ENCODE measurements at places on chromosomes 5 and 9. TPM values are rescaled to one million over a fixed set of nuclear protein-coding genes. Genes with fewer than 3 reads are reported as not detected.

Gene STKLD1
- total RNA-seq: 1.6 TPM

Gene EGFLAM
- total RNA-seq: 2.4 TPM

Gene LAMC3
- total RNA-seq: 26.4 TPM

Gene PCDHB12
- total RNA-seq: 1.7 TPM

Gene CYLC2
- not detected for total RNA-seq

Gene SH3RF2
- 11.5 TPM for total RNA-seq

Gene C5orf58
- total RNA-seq: not detected

Gene THBS4
- total RNA-seq: 2.9 TPM

Gene GFRA3
- 0.53 TPM for total RNA-seq

DNA sequence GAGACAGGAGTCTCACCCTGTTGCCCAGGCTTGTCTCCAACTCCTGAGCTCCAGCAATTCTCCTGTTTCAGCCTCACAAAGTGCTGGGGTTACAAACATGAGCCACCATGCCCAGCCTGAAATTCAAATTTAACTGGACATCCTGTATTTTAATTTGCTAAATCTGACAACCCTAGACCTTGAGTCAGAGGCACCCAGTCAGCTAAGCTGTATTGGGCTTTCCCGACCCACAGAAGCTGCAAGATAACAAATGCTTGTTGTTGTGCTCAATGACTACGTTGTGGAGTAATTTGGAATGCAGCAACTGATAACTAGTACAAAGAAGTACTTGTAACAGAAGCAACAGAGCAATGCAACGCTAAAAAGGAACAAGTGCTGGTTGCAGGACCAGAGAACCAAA is 533.1 kb downstream of the NTRK2 start:
- H3K27ac ChIP-seq: no peak overlapping the region
- H3K4me3 ChIP-seq: no peak overlapping the region
- DNase-seq: no peak
- H3K27me3 ChIP-seq: no peaks in the 10 kb centered on the region

DNA sequence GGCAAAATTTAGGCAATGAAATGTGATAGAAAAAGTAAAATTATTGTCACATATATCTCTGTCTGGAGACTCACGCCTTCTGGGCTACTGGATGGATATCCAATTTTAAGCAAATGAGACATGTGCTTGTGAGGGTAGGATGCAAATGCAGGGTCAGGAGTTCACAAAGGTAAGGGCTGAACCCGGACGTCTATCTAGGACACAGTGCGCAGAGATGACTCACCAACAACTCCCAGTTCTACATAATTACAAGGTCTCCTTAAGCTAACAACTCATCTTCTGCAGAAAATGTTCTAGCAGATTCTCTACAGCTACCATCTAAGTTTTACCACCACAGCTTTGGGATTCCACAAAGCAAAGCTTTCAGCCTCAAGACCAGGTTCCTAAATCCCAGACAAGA is 160.5 kb downstream of the ENTREP1 start:
- no peak for DNase-seq
- H3K4me1 ChIP-seq: no peaks in the 10 kb centered on the region

DNA sequence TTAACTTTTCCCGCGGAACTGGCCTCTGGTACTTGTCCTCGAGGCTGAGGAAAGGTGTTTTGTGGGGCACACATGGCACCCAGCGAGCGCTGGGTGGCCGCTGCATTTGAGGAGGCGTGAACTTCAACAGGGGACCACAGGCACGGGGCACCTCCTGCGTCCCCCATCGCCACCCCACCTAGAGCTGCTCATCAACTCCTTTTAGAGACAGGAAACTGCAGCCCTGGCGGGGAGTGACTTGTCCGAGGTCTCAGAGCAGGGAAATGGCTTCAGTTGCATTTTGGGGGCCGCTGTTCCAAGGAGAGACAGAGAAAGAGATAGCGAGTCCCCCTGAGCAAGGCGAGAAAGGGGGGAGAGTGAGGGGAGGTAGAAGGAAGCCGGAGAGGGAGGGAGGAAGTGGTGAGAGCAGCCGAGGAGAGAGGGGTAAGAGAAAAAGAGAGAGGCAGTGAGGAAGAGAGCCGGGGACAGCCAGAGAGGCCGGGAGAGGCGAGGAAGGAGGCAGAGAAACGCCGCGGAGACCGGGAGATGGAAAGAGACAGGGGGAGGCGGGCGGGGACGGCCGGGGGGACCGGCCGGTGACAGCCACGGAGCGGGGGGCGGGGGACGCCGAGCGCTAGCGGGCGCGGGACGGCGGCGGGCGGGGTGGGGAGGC is 12.5 kb upstream of the LHX2 start:
- no peak overlapping the region for H3K27ac ChIP-seq
- H3K36me3 ChIP-seq: no peaks in the 10 kb centered on the region
- H3K27me3 ChIP-seq: peaks cover 93% of the 10 kb centered on the region
- peak overlapping the region; percentile 30 for H3K4me3 ChIP-seq
- peaks cover 29% of the 10 kb centered on the region for H3K4me1 ChIP-seq

DNA sequence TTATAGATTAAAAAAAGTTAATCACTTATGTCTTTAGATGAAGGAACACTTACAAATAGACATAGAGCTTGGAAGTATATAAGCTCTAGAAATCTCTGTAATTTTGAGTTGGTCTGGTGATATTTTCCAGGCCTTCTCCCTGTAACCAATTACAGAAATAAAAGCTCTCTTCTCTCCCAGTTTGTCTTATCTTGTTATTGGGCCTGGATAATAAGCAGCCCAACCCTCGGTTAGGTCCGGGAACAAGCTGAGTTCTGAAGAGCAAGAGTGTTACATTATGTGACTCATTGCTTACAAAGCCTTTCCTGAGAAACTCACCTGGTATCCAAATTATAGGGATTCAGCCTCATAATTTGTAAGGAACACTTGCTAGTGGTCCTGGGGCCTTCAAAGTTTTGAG is 1146.2 kb downstream of the CDH9 start:
- H3K36me3 ChIP-seq: no peaks in the 10 kb centered on the region
- H3K4me1 ChIP-seq: no peaks in the 10 kb centered on the region
- no peak for DNase-seq

DNA sequence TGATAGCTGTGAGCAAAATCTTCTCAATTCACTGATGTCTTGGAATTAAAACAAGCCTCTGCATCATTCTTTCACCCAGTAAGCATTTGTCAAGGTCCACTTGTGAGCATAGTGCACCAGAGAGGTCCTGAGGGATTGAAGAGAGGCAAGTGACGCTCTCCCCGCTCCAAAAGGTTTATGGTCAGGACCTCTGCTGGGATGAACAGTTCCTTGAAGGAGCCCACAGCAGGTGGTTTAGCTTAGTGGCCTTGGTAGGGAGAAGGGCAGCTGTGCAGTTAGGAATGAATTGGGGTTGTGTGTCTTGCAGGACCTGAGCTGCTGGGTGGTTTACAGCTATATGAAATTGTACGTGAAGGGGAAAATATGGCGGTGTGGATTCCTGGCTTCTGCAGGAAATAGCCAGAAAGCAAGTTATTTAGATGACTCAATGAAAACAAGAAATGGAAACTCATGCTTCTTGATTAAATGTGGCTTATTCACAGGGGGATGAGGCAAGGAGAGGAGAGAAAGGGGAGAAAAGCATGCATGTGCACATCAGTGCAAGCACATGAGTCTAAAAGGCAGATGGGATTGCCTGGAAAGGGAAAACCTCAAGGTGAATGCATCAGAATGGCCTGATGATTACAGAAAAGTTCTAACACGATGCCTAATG is 42.0 kb downstream of the SUB1 start:
- H3K4me1 ChIP-seq: no peaks in the 10 kb centered on the region
- DNase-seq: no peak
- no peak overlapping the region for H3K27ac ChIP-seq
- H3K4me3 ChIP-seq: no peak overlapping the region
- H3K27me3 ChIP-seq: no peaks in the 10 kb centered on the region

DNA sequence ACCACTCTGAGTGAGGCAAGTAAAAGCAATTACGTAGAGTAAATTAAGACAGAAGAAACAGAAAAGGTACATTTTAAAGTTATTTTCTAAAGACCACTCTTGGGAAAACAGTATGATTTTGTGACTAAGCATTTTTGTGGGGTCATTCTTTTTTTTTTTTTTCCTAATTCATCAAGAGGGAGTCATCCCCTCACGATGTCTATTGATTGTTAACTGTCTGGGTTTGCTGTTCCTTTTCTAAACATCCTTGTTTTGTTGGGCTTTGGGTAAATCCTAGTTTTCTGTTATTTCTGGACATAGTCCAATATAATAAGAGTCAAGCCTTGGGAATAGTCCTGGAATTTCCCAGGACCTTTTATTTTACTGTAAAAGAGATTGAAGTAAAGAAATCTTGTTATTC is 63.8 kb downstream of the ANKRD55 start:
- H3K27me3 ChIP-seq: no peaks in the 10 kb centered on the region
- H3K27ac ChIP-seq: no peak overlapping the region
- H3K36me3 ChIP-seq: no peaks in the 10 kb centered on the region
- no peak overlapping the region for H3K4me3 ChIP-seq
- DNase-seq: no peak
- peaks cover 23% of the 10 kb centered on the region for H3K4me1 ChIP-seq

- DNase-seq: peak; percentile 41
- peaks cover 24% of the 10 kb centered on the region for H3K4me1 ChIP-seq
- no peak overlapping the region for H3K4me3 ChIP-seq
- no peak overlapping the region for H3K27ac ChIP-seq
- peaks cover 90% of the 10 kb centered on the region for H3K27me3 ChIP-seq
- H3K36me3 ChIP-seq: no peaks in the 10 kb centered on the region
Measured at GRCh38 chr5:527646-528628, 3.7 kb upstream of the SLC9A3 start.

DNA sequence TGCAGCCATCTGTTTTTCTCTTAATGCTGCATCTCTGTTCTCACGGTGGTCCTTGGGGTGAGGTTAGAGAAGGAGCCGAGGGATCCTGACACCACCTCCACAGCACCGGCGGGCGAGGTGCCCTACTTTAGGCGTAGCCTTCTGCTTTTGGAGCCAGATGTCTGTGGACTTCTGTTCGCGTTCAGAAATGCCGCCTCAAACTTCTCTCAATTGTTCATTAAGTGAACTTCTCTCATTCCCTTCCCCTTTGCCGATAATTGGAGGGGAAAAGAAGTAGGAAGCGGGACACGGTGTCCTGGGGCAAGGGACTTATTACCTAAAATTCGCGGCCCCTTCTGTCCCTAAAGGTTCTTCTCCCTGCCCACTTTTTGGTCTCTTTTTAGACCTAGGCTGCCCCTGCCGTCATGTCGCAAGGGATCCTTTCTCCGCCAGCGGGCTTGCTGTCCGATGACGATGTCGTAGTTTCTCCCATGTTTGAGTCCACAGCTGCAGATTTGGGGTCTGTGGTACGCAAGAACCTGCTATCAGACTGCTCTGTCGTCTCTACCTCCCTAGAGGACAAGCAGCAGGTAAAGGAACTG is 455 bp downstream of the KIF20A start:
- DNase-seq: no peak
- no peaks in the 10 kb centered on the region for H3K27me3 ChIP-seq
- H3K4me1 ChIP-seq: peaks cover 27% of the 10 kb centered on the region
- H3K36me3 ChIP-seq: peaks cover 36% of the 10 kb centered on the region
- no peak overlapping the region for H3K27ac ChIP-seq
- peak overlapping the region; percentile 91 for H3K4me3 ChIP-seq

- no peak for DNase-seq
- H3K27ac ChIP-seq: no peak overlapping the region
- H3K4me1 ChIP-seq: no peaks in the 10 kb centered on the region
- H3K4me3 ChIP-seq: no peak overlapping the region
- no peaks in the 10 kb centered on the region for H3K36me3 ChIP-seq
- H3K27me3 ChIP-seq: no peaks in the 10 kb centered on the region
Measured at GRCh38 chr5:160685695-160686094, 166.3 kb downstream of the ATP10B start.

GRCh38 chr9:106869458-106869857 is 6.5 kb downstream of the ZNF462 start:
- H3K27ac ChIP-seq: peak overlapping the region; percentile 62
- peaks cover 48% of the 10 kb centered on the region for H3K4me1 ChIP-seq
- no peaks in the 10 kb centered on the region for H3K27me3 ChIP-seq
- no peak for DNase-seq
- H3K4me3 ChIP-seq: no peak overlapping the region

DNA sequence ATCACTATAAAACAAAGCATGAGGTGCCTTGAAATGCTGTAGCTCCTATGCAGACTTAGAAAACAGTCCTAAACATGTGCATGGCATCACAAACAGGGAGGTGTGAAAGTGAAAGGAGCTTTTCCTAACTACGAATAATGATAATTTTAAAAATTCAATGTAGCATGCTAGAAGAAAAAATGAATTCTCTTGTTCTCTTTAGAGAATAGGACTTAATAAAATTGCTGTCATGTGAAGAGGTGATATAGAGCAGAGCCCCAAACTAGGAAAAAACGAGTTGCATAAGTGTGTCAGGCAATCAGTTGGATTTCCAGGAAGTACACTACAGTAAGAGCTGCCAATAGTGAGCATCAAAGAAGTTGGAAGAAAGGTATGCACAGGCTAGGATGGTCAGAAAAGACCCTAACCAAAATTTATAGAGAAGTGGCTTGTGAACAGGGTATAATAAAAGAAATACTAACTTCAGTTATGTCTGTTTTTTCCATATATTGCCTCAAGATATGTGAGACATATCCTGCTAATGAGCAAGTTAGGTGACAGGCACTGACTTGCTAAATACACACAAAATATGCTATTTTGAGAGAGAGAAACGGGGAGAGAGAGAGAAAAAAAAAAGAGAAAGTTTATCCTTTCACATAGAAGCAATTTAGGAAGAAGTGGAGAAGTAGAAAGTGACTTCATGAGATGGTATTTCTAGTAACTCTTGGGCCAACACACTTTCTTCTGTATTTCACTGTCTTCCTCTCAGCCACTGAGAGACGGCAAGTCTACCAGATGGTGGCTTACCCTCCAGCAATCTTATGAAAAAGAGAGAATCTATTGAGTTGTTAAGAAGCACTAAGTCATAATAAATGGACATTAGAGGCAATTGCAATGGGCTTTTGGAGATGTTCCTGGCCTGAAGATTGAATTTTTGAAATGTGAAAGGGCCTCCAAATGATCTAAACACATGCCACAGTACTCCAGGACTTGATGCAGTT is 18.0 kb downstream of the ITGA2 start:
- no peak overlapping the region for H3K27ac ChIP-seq
- no peaks in the 10 kb centered on the region for H3K36me3 ChIP-seq
- H3K4me3 ChIP-seq: no peak overlapping the region
- H3K4me1 ChIP-seq: peaks cover 24% of the 10 kb centered on the region

DNA sequence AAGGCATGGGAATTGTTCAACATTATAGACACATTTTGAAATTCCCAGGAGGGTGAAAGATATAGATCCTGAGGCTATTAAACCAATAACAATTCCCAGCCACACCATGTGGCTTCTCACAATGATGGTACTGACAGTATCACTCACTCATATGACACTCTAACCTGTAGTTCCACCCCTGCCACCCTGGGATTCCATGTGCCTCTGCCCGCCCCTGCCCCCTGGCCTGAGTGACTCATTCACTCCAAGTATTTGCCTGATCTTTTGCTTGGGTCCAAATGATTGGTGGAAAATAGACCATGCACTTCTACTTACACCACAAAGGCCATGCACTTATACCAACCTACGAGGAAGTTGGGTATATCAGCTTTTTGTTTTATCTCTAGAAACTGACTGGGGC is 305.2 kb upstream of the DAB2 start:
- no peak overlapping the region for H3K27ac ChIP-seq
- H3K27me3 ChIP-seq: no peaks in the 10 kb centered on the region
- no peaks in the 10 kb centered on the region for H3K36me3 ChIP-seq
- H3K4me3 ChIP-seq: no peak overlapping the region
- no peaks in the 10 kb centered on the region for H3K4me1 ChIP-seq

GRCh38 chr5:21807953-21808352 is 1045.2 kb downstream of the CDH12 start:
- no peak overlapping the region for H3K4me3 ChIP-seq
- H3K4me1 ChIP-seq: no peaks in the 10 kb centered on the region
- no peak overlapping the region for H3K27ac ChIP-seq
- no peak for DNase-seq
- H3K36me3 ChIP-seq: no peaks in the 10 kb centered on the region

Measured in lower lobe of right lung (tissue), 2 donors.